ENCODE measurements at places on chromosomes 4 and X.

DNA sequence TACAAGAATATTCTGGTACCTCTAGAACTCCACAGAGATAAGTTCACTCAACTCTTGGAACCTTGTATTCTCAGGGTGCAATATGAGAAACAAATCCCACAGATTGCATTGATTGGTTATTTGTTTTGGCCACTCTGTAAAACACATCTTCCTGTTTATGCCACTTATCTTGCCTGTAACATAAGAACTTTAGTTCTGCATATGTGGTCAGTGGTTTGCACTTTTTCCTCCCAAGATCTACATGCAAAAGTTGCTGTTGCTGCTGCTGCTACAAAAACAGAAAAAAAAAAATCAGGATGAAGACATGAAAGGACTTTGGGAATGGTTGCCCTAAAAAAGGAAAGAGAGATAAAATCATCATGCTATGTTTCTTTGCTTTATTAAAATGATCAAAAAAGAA, 9.6 kb downstream of the ODAPH start:
- no peak for DNase-seq

GRCh38 chr4:57085278-57085677, 24.9 kb downstream of the IGFBP7 start:
- DNase-seq: no peak

GRCh38 chr4:187183346-187183745, 459.7 kb upstream of the FAT1 start:
- no peak for DNase-seq

GRCh38 chr4:54819034-54819433, 161.3 kb downstream of the KIT start:
- no peak for DNase-seq

DNA sequence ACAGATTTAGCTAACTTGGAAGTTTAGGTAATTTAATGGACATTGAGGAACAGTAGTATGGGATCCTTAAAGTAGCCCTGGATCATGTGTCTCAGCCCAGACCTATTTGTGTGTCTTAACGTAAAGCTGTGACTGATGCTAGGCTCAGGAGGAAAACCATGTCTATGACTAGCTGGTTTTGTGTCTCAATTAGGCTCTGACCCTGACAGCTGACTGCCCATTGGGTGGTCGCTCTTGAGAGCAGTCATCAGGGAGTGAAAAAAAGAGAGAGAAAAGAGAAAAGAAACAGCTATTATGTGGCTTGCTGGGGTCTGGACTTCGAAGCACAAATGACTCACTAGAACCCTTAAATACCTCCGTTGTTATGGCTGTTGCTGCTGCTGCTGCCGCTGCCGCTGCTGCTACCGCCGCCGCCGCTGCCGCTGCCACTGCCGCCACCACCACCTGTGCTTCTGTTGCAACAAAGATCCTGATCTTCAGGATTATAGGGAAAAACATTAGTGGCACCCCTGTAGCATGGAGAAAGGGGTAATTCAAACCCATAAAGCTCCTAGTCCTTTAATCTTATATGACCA, 70.7 kb downstream of the GSPT2 start:
- no peak for DNase-seq

Data from cortex of kidney (tissue), 1 donor.